ENCODE measurements at places on chromosomes 6 and 20. TPM values are rescaled to one million over a fixed set of nuclear protein-coding genes. Genes with fewer than 3 reads are reported as not detected.
A peak's percentile ranks its signal among the peaks of the same experiment; 100 is the strongest.

- DNase-seq: no peak
Measured at GRCh38 chr6:45531999-45532595, 154.4 kb upstream of the SUPT3H start.

- no peak for DNase-seq
Measured at GRCh38 chr6:93423542-93423941, 4.2 kb upstream of the EPHA7 start.

- no peak for DNase-seq
Measured at GRCh38 chr20:31939661-31940060, 12.2 kb downstream of the PDRG1 start.

DNA sequence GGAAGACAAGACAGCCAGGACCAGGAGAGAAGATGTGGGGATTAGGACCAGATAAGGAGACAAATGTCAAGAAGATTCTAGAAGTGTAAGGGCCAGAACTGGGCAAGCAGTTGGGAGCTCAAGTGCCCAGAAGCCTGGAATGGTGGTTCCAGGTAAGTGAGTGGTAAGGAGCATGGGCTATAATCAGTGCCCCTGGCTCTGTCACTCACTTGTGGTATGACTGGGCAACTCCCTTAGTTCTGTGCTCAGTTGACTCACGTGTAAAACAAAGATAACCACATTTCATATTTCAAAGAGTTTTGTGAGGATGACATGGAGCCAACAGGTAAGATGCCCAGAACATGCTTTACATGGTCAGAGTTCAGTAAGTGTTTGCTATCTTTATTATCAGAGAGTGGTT is 11.2 kb downstream of the CCDC167 start:
- DNase-seq: no peak

DNA sequence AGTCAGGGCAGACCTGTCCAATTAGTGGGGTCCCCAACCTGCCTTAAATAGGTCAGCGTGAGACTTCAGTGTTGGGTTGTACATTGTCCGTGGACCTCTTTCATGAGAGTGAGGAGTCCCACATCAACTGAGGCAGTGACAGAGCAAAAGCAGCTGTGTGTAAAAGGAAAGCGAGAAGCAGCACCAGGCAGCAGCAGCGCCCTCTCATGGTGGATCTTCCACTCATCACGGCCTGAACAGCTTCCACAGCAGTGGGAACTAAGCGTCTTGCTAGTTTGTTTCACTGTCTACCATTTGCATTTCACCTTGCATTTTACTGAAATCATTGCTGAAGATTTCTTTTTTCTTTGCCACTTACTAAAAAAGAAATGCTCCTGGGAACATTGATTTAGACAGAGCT is 333.8 kb downstream of the PKHD1 start:
- DNase-seq: no peak

DNA sequence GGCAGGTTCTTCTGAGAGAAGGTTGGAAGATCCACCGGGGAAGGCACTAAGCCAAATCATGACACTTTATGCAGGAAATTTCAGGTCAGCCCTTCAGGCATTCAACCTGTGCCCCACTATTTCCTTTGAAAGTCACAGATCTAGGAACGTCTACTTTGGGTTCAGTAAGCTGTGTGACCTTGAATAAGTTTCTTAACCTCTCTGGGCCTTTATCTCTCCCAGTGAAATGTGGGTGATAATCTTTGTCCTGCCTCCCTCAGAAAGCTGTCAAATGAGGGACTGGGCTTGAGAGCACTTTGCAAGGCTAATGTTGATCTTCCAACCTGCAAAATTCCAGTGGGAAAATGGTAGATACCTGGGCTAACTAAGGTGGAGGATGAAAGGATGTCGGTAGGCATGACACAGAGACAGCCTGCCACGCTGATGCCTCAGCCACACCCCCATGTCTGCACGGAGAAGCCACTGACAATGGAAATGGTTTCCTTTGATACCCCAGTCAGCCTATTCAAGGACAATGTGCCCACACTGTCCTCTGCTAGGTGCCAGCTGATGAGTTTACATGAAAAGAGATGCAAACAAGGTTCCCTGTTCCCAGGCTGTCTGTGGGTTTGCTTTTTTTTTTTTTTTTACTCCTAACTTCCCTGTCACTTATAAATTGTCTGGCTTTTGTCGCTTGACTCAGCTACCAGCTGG is 9.3 kb downstream of the BNIP5 start:
- no peak for DNase-seq

DNA sequence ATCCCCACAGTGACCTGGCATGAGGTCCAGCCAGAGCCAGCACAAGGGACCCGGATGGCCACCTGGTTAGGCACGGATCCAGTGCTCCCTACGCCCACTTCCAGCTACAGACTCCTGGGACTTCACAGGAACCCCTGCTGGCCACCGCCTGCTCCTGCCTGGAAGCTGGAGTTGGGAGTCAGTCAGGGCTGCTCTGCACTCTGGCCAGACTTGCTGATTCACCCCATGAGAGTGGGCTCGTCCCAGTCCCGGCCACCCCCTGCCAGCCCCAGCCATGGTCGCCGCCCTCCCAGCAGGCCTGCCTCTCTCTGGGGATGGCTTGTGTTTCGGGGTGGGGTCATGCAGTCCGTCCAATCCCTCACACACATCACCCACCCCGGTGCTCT is 125.8 kb downstream of the DLL1 start:
- DNase-seq: no peak

DNA sequence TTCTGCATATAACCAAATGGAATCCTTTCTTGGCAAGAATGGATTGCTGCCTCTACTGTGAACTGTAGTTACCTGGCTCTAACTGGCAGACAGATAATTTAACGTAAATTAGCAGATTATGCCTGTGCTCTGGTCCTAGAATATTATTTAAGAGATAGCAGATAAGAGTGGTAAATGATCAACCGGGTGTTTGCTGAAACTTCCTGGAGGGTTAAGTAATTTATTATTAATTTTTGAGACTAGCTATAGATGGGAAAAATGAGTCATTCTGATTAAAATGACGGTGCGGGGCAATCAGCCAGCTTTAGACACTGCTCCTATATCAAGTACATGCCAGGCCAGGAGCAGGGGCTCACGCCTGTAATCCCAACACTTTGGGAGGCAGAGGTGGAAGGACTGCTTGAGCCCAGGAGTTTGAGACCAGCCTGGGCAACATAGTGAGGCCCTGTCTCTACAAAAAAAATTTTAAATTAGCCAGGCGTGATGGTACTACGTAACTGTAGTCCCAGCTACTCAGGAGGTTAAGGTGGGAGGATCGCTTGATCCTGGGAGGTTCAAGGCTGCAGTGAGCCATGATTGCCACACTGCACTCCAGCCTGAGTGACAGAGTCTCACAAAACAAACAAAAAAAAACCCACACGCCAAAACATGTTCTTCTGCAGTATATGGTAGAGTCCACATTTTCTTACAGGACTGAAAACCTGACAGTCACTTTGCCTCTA is 22.6 kb downstream of the B4GALT5 start:
- DNase-seq: peak; percentile 64

DNA sequence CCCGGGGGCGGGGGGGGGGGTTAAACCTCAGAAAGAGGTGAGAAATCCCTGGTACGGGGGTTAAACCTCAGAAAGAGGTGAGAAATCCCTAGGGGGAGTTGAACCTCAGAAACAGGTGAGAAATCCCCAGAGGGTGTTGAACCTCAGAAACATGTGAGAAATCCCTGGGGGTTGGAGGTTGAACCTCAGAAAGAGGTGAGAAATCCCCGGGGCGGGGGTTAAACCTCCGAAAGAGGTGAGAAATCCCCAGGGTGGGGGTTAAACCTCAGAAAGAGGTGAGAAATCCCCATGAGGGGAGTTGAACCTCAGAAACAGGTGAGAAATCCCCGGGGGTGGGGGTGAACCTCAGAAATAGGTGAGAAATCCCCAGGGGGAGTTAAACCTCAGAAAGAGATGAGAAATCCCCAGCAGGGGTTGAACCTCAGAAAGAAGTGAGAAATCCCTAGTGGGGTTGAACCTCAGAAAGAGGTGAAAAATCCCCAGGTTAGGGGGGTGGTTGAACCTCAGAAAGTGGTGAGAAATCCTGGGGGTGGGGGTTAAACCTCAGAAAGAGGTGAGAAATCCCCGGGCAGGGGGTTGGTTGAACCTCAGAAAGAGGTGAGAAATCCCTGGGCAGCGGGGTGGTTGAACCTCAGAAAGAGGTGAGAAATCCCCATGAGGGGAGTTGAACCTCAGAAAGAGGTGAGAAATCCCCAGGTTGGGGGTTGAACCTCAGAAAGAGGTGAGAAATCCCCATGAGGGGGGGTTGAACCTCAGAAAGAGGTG is 87.4 kb downstream of the PLG start:
- DNase-seq: no peak

- DNase-seq: no peak
Measured at GRCh38 chr6:118296129-118296901, 251.8 kb upstream of the PLN start.

GRCh38 chr6:37827603-37828265 is 8.2 kb downstream of the ZFAND3 start:
- DNase-seq: no peak

DNA sequence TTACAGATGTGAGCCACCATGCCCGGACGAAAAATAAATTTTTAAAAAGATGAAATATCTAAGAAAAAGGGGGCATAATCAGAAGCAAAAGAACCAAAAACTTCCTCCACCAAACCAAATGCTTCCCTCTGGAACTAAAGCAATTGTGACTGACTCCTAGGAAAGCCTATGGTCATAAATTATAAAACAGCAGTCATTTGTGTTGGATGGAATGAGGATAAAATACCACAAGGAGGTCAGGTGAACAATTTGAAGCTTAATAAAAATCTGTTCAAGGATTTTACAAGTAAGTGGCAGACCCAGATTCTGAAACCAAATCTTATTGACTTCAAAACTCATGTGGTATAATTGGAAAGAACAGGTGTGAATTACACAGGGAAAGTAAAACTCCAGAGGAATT is 114.5 kb downstream of the KIF13A start:
- no peak for DNase-seq

DNA sequence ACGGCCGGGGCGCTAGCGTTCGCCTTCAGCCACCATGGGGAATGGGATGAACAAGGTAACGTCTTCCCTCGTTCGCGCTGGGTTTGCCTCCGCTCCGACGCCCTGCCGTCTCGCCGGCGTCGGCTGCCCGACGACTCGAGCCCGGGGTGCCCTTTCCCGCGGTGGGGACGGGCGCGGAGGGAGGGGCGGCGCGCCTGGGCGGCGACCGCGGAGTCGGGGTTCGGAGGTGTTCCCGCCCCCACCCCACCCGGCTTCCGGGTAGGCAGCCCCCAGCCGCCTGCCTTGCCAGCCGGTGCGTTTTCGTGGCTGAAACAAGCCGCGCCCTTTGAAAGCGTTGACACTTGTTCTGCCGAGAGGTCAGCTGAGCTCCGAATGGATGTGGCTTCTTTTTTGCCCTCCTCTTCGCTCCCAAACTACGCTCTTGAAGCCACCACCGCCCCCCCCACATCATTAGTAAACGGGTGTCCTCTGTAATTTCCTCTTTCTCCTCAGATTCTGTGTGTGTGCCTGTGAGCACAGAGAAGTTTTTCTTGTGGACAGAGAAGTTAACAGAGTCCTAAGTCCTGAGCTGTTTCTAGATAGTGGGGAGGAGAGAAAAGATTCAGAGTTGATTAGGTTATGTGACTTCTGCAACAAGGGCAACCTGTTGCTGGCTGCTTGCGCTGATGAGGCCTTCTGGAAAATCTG is 362 bp downstream of the DUSP22 start:
- no peak for DNase-seq

GRCh38 chr6:81731814-81732213 is 20.7 kb downstream of the TENT5A start:
- no peak for DNase-seq

DNA sequence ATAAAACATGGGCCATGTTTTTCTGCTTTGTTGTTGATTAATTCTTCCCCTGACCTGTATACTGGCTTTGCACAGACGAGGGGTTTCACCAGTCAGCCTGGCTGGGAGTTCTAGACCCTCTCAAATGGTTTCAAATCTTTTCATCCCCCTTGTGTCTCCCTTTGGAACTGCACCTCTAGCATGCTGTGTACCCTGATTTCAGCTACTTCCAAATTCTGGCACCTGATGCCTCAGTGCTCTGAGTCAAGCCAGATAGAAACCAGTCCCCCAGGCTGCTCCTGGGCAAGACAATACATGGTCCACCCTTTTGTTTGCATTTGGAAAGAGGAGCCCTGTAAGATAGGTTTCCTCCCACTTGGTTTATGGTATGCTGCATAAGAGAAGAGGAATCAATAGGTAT is 290.2 kb downstream of the BTBD3 start:
- DNase-seq: no peak

GRCh38 chr6:5569491-5569890 is 308.2 kb downstream of the FARS2 start:
- DNase-seq: no peak

The CALHM5 gene
- total RNA-seq: 7.8 TPM

The MUC22 gene
- not detected for total RNA-seq

The TJAP1 gene
- total RNA-seq: 9.2 TPM

The COL11A2 gene
- 0.11 TPM for total RNA-seq

The OR2B6 gene
- total RNA-seq: not detected

The IL17F gene
- total RNA-seq: not detected

The SRMS gene
- not detected for total RNA-seq

The CPNE5 gene
- total RNA-seq: 6.9 TPM

The TRIM31 gene
- not detected for total RNA-seq
